ENCODE measurements at places on chromosomes 2 and 18.

DNA sequence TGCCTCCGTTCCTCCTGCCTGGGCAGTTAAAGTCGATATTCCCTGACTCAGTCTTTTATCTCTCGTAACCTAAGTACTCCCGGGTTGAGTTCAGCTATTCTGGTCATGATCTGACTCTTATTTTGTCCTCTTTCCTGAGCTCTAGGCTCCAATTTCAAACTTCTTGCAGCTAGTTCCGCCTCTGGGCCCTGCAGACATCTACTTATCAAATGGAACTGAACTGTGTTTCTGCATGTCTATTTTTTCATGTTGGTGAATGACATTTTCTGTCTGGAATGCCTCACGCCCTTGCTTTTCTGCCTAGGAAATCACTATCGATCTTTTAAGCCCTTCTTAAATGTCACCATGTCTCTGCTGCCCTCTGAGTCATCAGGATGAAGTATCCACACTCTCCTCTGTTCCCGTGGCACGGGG, 101.5 kb downstream of the VAPA start:
- DNase-seq, result no peak

GRCh38 chr2:118604371-118604770, 243.1 kb downstream of the EN1 start:
- DNase-seq, result no peak

DNA sequence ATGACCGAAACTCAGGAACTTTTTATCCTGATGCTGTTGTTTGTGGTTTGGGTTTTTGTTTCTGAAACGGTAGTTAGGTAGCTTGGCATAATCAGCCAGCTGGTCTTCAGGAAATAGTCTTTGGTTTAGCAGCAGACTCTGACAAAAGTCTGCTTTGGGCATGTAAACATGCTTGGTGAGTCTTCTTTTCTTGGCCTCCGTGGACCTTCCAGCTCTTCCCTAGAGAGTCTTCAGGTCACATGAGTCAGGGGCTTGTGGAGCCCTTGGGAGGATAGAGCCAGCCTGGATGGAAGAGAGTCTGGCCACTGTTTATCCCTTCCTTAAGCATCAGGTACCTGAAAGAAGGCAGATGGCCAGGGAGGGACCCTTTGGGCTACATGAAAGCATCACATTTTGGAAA, 154.5 kb downstream of the MGAT5 start:
- no peak for DNase-seq

GRCh38 chr2:60554074-60554645, 706 bp upstream of the BCL11A start:
- peak; percentile 47 for DNase-seq

DNA sequence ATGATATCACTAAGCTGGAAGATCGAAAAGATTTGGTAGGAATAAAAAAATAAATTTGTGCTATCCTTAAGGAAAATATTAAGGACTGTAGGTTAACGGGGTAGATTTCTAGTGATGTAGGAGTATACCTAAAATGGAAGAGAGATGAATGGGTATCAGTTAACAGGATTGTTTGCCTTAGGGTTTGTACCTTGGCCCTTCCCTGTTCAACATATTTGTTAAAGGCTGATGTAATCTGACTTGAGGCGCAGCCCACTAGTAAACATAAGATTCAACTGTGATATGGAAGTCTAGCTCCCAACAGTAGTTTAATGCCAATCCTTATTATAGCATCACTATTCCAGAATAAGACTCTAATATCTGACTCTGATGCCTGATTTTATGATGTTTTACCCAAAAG, 685.2 kb downstream of the DCC start:
- no peak for DNase-seq

GRCh38 chr2:238391042-238391689, 35.6 kb upstream of the ASB1 start:
- no peak for DNase-seq

Data from HAP-1 (cell line).